ENCODE measurements at places on chromosomes 6 and 20.

GRCh38 chr20:59146780-59147565 is 16.6 kb upstream of the ZNF831 start:
- DNase-seq, result no peak

DNA sequence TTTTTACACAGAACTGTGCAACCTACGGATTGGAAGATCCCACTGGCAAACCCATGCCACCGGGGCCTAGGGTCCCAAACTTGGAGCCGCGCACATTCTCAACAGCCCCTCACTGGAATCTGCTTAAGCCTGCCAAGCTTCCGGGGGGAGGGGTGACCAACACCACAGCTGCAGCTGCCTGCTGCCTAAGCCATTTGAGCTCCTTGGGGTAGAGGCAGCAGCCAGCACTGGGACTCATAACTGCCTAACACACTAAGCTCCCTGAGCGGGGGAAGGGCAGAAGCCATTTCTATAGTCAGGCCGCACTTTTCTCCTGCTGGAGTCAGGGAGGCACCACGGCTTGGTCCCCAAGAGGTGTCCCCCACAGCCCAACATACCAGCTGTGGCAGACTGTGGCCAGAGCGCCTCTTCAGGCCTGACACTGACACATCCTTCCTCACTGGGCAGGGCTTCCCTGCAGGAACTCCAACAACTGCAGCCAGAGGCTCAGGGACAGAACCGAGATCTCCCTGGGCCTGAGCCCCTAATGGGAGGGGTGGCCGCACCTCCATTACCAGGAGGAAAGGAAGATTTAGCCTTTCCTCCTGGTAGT is 270.3 kb upstream of the ECI2 start:
- no peak for DNase-seq

- DNase-seq, result no peak
These were observed 362.6 kb upstream of the RNF217 start for GRCh38 chr6:124599656-124600055.

DNA sequence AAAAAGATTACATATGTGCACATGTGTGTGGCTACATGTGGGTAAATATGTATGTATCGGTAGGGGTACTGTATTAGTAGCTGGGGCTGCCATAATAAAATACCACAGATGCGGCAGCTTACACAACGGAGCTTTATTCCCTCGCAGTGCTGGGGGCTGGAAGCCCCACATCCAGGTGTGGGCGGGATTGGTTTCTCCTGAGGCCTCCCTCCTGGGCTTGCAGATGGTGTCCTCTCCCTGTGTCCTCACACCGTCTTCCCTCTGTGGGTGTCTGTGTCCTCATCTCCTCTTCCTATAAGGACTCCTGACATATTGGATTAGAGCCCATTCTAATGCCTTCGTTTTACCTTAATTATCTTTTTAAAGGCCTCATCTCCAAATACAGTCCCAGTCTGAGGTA is 97.7 kb downstream of the LY86 start:
- DNase-seq, result no peak

DNA sequence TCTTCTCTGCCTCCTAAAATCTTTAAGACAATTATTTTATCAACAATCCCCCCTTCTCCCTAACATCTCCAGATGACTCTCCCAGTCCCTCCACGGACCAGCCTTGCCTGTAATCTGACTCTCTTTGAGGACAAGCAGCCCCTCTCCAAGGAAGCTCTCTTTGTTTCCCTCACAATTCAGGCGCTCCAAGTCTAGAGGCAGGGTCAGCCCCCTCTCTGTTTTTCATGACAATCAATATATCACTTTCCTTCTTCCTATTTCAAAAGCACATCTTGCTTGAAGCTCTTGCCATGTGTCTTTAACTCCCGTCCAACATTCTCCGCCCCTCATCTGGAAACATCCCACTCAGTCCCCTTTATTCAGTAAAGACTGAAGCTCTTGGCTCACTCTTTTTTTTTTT is 393.4 kb upstream of the SULF2 start:
- no peak for DNase-seq

DNA sequence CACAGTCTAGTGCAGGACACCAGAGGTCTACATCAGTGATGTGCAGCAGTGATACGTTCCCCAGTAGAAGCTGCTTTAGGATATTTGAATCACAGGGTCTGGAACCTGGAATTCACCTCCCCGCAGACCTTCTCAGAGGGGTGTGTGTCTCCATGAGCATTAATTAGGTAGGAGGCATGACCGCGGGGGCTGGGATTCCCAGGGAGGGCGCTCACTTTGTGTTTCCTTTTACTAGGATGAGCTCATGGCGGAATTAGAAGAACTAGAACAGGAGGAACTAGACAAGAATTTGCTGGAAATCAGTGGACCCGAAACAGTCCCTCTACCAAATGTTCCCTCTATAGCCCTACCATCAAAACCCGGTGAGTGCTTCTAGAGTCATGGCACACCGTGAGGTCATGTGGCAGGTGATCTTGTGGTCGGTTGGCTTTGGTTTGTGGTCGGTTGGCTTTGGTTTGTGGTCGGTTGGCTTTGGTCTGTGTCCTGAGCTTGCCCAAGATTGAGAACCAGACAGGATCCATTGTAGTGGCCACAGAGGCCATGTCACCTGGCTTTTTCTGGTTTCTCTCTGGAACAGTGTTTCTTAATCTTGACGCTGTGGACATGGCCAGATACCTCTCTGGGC is 40.8 kb downstream of the CHMP4B start:
- no peak for DNase-seq

GRCh38 chr6:133609415-133610226 is 279.3 kb upstream of the TCF21 start:
- DNase-seq, result peak; percentile 42

- DNase-seq, result peak; percentile 66
These were observed 59.6 kb downstream of the SPTLC3 start for GRCh38 chr20:13068336-13068735.

- DNase-seq, result no peak
These were observed 8.0 kb downstream of the ZNF335 start for GRCh38 chr20:45964006-45964400.

GRCh38 chr6:128112494-128112893 is 211.6 kb upstream of the THEMIS start:
- DNase-seq, result no peak

- no peak for DNase-seq
These were observed 100.6 kb upstream of the SALL4 start for GRCh38 chr20:51902933-51903332.

DNA sequence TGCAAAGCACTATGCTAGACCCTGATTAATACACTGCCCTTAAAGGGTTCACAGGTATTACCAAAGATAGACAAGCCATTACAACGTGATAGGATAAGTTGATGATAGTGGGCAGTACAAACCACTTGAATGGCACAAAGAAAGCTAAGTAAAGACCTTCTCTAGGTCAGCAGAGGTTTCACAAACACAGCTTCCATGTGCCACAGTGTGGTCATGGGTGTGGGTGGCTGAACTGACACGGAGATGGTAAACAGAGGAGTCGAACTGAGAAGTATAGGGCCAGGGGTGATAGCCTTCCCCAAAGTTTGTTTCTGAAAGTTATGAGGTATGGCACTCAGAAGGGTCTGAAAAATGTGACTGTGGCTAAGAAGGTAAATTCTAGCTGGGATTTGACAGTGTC is 4.3 kb downstream of the ZBTB9 start:
- DNase-seq, result no peak

DNA sequence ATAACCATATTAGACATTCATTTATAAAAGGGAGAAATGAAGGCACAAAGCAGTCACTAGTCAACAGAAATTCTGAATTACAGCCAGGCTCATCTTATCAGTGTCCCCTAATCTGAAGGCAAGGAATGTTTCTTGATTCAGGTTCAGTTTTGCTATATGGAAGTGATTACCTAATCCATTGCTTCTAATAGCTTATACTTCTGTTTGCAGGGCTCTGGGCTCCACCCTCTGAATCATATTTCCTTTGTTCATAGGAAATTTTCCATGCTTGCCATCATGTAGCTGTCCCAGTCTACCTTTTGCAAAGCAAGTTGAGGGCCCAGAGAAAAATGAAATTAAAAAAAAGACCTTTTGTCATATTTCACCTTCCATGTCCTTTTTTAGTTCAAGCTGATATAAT is 96.0 kb downstream of the LCA5 start:
- DNase-seq, result no peak

DNA sequence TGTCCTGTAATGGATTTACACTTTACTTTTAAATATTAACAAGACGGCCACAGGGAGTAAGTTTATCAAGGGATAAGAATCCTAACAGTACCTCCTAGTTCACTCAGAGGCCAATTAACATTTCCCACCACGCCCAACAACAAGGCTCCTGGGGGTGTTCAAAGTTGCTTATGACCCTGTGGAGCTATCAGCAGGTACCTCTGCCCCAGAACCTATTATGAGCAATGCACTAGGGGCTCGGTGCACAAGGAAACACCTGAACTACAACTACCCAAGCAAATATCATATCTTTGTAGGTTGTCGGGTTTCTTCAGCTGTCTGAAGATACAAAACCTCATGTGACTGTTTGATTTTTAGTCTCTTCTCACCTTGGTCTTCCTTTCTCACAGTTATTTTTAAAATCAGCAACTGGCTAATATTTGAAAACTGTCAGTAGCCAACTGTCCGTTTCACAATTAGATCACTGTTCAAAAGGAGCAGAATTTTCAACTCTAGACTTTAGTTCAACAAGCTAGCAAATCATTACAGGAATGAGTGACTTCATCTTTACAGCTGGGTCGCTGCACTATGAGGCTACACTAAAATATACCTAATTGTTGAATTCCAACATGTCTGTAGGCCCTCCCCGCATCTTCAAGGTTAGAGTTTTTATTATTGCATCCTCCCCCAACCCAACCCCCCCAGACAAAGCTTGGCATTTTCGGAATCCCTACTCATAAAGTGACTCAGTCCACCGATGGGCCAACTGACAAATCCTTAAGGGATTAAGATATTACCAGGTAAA is 38.1 kb downstream of the B4GALT5 start:
- DNase-seq, result peak; percentile 89

- DNase-seq, result no peak
These were observed 56.2 kb downstream of the RAB44 start for GRCh38 chr6:36753671-36754405.

DNA sequence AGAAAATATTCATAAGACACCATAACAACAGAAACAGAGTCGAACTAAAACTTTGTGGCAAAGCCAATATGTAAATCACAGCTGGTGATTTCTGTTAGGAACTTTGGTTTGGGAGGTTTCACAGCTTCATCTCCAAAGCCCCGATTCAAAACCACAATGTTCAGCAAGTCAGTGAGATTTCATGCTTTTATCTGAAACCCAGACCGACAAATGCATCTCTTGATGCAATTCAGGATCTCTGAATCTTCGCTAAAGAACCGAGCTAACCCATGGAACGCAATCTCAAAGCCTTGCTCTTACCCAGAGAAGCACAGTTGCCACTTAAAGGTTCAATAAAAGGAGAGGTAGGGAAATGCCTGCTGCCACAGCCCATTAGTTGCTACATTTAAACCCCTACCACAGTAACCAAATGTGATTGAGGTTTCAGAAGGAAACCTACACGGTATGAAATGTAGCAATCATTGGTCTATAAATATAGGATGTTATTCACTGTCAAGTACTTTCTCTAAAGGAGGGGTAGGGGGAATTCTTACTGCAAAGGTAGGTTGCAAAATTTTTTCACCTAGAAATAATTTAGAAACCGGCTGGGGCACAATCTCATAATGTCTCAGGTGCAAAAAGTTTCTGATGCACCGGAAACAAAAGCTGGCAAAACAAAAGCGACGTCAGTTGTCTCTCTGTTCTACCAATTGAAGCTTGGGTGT is 381.0 kb upstream of the ARID1B start:
- no peak for DNase-seq

DNA sequence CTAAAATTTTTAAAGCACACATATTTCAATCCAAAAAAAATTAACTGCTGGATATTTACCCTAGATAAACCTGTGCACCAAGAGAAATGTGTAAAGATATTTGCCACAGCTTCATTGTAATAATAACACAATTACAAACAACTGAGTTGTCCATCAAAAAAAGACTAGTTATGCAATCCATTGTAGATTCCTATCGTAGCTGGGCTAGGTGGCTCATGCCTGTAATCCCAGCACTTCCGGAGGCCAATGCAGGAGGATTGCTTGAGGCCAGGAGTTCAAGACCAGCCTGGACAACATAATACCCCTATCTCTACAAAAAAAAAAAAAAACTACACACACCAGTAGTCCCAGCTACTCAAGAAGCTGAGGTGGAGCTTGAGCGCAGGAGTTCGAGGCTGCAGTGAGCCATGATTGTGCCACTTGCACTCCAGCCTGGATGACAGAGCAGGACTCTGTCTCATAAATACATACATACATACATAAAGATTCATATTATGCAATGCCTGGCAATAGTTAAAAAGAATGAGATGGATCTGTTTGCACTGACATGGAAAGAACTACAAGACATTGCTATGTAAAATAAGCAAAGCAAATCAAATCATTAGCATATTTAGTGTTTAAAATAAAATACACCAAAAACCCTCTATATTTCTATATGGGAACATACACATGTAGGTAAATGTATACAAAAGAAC is 56.5 kb upstream of the CCDC28A start:
- no peak for DNase-seq

DNA sequence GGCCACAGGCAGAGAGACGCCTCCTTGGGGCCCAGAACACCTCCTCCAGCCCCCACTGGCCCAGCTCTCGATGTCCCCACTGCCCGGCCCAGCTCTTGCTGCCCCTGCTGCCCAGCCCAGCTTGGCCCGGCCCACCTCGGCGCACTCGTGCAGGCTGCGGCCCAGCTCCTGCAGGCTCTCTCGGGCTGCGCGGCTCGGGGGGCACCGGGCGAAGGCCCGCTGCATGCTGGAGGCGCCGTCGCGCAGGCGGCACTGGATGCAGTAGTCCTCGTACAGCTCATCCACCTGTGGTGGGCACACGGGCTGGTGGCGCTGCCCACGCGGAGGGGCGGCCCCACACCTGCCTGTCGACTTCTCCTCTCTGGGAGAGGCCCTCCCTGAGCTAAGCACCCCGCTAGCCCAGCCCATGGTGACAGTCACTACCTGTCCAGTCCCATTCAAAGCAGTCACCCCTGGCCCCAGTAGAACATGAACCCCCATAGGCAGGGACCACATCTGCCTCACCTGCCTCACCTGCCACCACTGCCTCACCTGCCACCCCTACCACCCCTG is 81.8 kb downstream of the RIPOR3 start:
- DNase-seq, result no peak

GRCh38 chr6:132058975-132059374 is 107.8 kb upstream of the CCN2 start:
- no peak for DNase-seq

DNA sequence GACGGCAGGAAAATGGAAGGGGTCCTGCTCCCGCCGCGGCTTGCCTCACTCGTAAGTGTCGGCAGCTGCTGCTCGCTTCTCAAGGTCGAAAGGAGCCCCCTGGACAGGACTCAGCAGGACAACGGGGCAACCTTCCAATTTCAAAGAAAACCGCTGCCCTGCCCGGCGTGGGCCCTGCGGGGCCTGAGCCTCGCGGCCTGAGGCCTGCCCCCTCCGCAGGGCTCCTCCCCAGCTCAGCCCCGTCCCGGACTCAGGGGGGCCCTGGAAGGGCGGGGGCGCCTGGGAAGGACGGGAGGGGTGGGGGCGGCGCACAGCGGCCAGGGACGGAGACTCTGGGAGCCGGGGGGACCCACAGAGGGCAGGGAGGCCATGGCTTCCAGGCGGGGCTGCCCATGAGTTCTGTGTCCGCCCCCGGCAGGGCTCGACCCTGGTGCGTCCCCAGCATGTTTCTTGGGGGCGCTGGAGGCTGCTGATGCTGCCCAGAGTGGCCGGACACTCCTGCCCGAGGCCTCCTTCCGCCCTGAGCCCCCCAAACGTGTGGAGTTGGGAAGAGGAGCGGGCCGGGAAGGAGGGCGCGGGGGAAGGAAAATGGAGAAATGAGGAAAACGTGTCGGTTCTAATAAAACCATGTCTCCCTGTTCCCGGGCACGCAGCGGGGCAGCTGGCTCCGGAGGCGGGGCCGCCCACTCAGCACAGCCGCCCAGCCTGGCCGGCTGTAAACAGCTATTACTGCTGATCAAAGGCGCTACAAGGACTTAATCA is 114.6 kb downstream of the DLL1 start:
- DNase-seq, result no peak

Measured in HT-29 (cell line).